ENCODE measurements at places on chromosomes 4 and X.

DNA sequence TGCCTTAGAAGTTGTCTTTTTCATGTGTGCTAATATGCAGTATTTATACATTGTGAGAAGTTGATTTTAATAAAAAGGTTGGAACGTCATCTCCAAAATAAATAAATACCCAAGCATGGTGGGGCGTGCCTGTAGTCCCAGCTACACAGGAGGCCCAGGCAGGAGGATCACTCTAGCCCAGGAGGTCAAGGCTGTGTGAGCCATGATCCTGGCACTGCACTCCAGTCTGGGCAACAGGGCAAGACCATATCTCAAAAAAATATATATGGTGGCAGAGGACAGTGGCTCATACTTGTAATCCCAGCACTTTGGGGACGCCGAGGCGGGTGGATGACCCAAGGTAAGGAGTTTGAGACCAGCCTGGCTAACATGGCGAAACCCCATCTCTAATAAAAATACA is 6.4 kb downstream of the SLBP start:
- DNase-seq: no peak

DNA sequence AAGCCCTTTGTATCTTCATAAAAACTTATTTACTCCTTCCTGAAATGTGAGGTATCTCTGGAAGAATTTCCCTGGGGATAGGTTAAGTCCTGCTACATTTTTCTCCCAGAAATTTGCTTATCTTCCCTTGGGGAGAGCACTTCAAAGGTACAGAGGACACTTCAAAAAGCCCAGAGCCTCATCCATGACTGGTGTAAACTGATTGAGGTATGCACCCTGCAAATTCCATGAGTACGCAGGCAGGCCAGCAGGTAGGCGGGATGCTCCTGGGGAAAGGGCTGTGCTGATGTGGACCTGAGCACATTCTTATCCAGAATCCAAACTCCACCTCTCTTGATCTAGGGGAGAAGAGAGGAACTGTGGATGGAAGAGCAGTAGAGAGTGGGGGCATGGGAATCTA is 26.3 kb upstream of the RASGEF1B start:
- DNase-seq: no peak

DNA sequence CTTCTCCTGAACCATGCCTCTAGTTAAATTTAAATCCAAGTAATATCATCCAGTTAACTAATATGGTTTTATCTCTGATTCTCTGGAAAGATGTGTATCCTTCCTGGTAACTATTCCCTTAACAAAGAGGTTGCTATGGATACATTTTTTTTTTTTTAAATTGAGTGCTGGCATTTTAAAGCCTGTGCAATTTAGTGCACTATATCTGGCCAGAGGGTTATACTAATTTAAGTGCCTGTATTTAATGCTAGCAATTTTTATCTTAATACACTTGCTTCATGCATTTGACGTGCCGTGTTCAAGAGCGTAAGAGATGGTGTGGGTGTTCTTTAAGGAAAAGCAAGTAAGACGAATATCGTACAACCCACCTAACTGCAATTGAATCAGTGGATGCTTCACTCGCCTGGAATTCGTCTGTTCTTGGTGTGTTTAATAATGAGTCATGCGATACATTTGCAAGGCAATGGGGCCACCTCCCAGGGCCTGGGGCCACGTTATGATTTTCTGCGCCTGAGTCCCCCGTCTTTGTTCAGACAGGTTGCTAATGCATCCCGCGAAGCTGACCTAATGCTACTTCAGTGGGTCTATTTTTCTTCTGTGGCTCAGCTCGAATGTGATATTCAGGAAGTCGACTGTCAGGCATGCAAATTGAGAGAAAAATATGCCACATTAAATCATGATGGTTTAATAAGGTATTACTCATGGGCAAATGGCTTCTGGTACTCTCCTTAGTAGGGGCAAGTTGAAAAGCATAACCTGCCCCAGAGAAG is 14.2 kb upstream of the MID1 start:
- DNase-seq: no peak

DNA sequence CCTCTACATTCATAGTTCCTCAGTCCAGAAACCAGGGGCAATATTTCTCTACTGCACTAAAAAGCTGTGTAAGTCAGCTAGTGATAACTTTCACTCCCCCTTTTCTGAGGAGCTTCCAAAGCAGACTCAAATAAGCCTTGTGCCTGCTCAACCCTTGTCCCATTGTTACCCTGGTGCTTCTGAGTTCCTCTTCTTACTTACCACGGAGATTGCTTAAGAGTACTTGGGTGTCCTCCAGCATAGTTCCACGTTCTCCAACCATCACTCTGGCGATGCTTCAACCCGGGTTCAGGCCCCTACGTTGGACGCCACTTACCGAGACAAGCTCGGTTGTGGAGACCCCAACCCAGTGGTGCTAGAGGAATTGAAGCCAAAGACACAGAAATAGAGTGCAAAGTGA is 71.6 kb downstream of the ADAM29 start:
- no peak for DNase-seq

GRCh38 chr4:86326400-86326799 is 33.5 kb downstream of the MAPK10 start:
- DNase-seq: no peak

DNA sequence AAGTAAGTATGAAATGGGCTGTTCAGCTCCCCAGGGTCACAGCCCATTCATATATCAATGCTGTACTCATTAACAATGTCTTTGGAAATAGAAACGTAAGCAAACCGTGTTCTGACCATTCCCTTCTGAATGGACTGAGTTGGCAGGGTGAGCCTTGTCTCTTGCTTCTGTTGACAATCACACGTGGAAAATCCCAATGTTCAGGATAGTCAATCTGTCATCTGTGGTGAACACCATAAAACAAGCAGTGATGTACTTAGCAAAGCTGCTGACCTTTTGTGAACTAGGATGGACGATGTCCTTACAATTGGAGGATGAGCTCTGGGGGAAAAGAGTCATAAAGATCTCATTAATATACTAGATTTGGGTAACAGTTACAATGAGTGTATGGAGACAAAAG is 109.6 kb upstream of the PAQR3 start:
- DNase-seq: no peak

DNA sequence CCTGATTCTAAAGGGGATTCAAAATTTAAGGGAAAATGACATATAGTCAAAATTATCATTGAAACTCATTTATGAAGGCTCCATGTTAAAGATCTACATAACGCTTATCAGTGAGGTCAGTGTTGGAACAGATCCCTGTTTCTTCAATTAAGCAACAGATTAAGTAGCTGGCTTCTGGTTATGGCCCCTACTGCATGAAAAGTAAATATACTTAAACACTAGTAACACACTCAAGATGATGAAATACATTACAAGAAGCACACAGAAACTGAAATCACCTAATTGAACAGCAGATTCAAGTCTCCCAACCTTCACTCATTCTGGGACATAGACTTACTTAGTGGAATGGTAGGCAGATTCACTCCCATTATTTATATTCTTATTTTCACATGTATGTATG is 51.6 kb upstream of the SLC16A2 start:
- no peak for DNase-seq

GRCh38 chr4:109755656-109756055 is 25.8 kb upstream of the PLA2G12A start:
- DNase-seq: no peak

DNA sequence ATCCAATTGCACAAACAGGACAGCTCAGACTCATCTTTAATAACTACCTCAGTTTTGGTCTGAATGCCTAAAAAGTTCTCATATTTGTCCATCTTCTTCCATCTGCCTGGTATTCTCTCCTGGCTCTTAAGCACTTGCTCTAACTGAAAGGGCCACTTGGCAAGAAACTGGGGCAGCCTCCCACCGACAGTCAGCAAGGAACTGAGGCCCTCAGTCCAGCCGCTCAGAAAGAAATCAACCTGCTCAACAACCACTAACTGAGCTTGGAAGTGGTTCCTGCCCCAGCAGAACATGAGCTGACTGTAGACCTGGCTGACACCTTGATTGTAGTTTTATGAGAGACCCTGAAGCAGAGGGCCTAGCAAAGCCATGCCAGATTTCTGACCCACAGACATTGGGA is 84.4 kb downstream of the PPEF2 start:
- DNase-seq: no peak

- DNase-seq: no peak
These were observed 23.5 kb downstream of the INTS6L start for GRCh38 chrX:135543924-135544323.

- DNase-seq: no peak
These were observed 15.8 kb downstream of the HMX1 start for GRCh38 chr4:8855818-8856245.

DNA sequence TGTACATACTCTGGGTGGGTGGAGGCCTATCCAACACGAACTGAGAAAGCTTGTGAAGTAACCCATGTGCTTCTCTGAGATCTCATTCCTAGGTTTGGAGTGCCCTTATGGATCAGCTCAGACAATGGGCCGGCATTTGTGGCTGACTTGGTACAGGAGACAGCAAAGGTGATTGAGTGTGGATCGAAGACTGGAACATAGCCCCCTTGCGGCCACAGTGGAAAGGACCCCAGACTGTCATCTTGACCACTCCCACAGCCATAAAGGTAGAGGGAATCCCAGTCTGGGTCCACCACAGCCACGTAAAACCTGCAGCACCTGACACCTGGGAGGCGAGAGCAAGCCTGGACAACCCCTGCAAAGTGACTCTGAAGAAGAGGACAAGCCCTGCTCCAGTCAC is 598.0 kb upstream of the AADAT start:
- no peak for DNase-seq

DNA sequence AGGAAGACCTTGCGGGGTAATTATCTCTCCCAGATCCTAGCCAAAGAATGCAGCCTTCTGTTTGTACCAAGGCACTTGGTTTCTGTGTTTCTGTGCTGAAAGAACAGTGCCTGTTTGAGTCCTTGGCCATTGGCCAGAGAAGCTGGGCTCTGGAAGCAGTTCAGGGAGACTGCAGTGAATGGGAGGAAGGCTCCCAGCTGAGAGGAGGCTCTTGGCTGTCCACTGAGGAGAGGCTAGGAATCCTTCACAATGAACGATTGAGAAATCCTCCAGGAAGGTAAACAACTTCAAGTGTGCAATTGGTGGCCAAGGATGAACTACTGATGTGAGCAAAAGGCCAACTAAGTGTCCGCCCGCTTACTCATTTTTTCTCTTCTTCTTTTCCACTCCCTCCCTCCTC is 61.3 kb downstream of the HS3ST1 start:
- no peak for DNase-seq

DNA sequence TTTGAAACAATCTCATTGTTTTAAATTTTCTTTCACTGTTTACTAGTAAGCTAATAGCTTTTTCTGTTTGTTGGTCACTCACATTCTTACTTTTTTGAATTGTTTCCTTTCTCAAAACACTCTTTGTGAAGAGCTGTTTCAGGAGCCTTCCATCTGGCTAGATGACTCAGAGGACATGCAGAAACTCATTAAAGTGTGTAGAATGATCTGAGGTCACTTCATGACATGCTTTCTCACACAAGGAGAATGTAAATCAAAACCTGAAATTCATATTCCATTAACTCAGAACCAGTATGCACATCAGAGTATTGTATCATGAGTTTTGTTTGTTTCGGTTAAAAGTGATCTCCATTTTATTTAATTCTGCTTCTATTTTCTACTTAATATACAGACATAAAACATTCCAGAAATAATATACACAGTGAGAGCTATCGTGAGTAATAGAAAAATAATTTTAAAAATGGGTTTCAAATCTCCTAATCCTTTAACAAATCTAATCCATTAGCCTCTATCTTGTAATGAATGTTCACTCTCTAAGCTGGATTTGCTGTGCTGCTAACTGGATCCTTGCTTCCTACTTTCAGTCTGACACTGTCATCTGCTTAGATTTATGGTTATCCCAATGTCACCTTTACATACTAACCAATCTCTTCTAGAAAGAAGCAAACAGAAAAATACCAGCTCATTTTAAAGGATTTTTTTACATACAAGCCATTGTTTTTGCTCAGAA is 449.6 kb downstream of the FSTL5 start:
- DNase-seq: no peak

DNA sequence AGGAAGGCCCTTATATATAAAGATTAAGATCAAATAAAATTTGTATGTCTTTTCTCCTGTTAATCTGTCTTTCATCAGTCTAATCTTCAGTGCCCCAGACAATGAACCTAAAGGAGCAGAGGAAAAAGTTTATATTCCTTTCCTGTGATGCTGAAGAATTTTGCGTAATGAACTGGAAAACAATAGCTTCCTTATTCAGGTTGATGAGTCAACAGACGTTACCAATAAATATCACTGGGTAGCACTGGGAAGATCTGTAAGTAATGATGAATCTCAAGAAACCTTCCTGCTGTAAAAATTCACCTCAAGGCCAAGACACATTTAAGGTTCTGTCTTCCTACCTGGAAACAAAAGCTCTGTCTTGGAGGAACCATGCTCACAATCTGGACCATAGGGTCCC is 25.5 kb downstream of the CDKN2AIP start:
- no peak for DNase-seq

DNA sequence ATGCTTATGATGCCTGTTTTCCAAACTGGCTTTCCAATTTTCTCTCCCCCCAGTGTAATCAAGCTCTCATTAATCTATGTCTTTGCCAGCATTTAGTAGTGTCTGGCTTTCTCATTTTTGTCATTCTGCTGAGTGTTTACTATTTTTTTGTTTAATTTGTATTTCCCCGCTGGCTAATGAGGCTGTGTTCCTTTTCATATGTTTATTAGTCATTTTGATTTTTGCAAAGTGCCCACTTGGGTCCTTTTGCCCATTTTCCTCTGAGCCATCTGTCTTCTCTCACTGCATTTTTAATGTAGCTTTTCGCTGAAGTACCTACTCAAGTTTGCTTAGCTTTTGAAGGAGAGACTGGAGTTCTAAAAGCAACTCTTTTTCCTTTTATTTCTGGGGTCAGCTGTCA is 14.7 kb downstream of the DCK start:
- no peak for DNase-seq

DNA sequence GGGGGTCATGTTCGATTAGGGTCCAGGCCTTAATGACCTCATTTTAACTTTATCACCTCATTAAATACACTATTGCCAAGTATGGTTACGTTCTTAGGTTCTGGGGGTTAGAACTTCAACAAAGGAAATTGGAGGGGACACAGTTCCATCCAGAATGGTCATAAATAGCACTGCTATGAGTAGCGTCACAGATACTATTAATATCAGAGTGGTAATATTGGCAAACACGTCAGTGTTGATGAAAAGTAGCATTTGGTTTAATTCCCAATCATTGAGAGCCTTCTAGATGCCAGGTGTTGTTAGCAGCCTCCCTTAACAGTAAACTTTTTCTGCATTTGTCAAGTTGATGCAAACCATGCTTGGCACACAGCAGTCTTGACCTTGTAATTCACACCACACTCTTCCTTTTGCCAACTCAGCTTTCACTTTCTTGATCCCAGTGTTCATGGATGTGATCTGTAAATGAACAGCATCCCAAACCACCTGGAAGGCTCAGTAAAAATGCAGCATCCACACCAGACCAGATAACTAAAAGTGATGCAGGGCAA is 912.5 kb upstream of the TENM3 start:
- no peak for DNase-seq

DNA sequence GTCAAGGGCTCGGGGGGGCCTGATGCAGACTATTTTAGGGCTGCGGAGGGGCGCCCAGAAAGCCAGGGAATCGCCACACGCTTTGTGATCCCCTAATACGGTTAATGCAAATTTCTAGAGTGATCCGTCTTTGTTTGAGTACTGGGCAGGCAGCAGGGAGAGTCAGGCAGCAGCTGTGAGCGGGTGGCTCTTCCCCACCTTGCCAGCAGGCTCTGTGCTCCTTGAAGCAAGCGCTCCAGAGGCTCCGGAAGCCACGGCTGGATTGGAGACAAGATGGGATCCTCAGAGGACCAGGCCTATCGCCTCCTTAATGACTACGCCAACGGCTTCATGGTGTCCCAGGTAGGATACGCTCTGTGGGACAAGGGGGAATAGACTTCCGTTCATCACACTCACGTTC is at the start of gene ASMT:
Gene ASMT (plus strand): TSS at position 133 of the 400 bp plus-strand sequence. CDS start 141 bp downstream, at position 274.
- DNase-seq: no peak

- DNase-seq: no peak
These were observed 50.3 kb downstream of the CASP3 start for GRCh38 chr4:184598753-184599491.

Data from stimulated activated CD8-positive, alpha-beta memory T cell treated with anti-CD3 and anti-CD28 coated beads, Interleukin-4, amount 100 ng/mL, for 1 hour (primary cell).